ENCODE measurements at places on chromosomes 2 and 18.
A peak's percentile ranks its signal among the peaks of the same experiment; 100 is the strongest.

DNA sequence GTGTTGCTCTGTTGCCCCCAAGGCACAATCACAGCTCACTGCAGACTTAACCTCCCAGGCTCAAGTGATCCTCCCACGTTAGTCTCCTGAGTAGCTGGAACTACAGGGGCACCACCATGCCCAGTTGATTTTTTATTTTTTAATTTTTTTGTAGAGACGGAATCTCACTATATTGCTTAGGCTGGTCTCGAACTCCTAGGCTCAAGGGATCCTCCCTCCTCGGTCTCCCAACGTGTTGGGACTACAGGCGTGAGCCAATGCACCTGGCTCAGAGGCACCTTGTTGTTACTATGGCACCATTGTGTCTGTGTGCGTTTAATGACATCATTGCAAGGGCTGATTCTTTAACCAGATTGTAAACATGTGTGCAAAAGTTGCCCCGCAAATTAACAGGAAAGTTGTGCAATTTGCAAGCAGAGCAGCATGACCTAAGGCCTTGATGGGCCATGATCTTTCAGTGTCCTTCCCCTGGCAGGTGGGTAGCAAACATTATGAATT is 22.6 kb downstream of the TCF23 start:
- DNase-seq: no peak

DNA sequence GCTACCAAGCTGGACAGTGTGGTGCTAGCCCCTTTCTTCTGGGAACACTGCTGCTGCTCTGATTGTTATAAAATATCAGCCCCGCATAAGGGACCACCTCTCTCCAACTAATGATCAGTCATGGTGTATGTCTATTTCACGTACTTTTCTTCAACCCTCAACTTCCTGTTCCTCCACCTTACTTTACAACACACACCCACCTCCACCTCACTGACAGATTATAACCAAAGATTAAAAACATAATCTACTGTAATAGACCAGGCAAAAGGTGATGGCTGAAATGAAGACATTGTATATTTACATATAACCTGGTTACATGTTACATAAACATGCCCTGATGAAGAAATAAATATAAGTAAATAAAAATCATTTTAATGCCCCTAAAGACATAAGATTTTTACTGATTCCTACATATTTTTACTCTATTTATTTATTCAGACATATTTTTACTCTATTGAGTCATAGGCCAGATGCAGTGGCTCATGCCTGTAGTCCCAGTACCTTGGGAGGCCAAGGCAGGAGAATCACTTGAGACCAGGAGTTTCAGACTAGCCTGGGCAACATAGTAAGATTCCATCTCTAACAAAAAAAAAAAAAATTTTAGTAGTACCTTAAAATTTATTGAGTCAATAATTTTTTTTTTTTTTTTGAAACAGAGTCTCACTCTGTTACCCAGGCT is 12.8 kb downstream of the STK39 start:
- DNase-seq: no peak

DNA sequence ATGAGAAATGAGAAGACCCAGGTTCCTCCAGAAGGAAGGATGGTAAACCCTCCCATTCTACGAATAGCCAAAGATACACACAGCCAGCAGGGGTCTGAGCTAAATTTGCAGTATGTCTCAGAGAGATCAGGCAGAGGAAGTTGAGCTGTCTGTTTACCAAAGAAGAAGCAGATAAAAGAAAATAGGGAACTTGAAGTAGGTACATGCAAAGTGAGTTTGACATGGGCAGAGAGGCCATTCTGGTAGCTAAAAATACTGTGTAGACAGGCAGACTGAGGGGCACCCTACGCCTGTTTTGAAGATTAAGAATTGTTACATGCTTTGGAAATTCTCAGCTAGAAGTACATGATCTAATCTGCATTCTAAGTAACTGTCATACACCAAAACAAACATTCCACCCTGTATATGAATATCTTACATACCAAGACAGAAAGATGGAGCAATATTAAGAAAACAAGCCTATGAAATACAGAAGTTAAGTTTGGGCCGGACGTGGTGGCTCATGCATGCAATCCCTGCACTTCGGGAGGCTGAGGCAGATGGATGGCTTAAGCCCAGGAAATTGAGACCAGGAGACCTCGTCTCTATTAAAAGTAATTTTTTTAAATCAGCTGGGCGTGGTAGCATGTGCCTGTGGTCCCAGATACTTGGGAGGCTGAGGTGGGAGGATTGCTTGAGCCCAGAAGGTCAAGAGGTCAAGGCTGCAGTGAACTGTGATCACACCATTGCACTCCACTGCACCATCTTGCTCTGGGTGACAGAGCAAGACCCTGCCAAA is 157.9 kb downstream of the ANKRD44 start:
- DNase-seq: no peak

DNA sequence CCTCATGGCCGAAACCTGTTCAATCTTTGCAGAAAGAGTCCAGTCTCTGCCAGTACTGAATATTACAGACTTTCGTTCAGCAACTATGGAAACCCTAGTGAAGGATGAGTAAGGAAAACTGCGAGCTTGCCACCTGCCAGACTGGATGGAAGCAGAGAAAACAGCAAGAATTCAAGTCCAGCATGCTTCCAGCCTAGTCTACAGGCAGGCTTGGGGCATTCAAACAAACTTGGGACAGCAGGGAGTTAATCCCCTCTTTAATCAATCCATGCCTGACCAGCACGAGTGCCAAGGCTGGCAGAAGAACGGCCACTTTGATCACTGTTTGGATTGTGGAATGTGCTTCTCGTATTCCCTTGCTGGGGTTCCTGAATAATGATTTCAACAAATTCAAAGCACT is 145.2 kb downstream of the EPHA4 start:
- DNase-seq: no peak

- DNase-seq: no peak
These were observed 9.4 kb downstream of the FBLN7 start for GRCh38 chr2:112147382-112148168.

- DNase-seq: no peak
These were observed 15.3 kb upstream of the GPR39 start for GRCh38 chr2:132401326-132401725.

DNA sequence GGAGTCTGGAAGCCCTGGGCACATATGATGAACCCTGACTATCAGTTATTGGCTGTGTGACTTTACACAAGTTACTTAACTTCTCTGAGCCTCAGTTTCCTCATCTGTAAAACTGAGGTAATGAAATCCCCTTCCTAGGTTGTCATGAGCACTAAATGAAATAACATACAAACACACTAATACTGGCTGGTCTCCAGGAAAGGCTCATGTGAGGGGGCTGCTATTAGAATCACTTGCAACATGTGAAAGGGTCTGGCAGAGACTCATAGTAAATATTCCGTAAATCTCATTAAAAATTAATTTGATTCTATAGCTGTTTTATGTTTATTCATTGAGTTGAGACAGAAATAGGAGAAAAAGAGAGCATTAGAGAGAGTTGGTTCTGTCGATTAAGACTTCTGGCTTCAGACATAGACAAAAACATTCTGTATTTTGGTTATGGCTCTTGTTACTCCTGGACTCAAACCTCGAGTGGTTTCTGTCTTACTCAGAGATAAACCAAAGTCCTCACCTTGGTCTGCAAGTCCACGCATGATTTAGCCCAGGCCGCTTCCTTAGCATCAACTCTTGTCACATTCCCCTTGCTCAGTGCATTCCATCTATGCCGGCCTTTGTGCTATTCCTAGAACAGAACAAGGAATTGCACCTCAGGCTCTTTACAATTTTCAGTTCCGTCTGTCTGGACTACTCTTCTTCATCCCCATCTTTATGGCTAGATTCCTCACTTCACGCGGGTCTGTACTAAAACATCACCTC is 139.1 kb downstream of the NXPH2 start:
- DNase-seq: no peak

DNA sequence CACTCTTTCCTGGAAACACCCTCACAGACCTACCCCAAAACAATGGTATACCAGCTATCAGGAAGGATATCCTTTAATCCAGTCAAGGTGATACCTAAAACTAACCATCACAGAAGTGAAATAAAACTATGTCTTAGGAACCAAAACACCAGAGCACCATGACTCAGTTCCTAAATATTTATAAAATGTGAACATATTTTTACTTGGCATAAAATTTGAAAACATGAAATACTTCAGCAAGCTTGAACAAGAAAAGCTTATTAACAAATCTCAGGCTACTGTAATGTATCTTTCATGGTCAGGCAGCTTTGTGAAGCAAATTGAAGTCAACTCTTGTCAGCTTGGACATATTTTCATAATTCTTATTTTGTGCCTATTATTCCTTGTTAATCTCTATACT is 440.8 kb upstream of the CDH20 start:
- no peak for DNase-seq

DNA sequence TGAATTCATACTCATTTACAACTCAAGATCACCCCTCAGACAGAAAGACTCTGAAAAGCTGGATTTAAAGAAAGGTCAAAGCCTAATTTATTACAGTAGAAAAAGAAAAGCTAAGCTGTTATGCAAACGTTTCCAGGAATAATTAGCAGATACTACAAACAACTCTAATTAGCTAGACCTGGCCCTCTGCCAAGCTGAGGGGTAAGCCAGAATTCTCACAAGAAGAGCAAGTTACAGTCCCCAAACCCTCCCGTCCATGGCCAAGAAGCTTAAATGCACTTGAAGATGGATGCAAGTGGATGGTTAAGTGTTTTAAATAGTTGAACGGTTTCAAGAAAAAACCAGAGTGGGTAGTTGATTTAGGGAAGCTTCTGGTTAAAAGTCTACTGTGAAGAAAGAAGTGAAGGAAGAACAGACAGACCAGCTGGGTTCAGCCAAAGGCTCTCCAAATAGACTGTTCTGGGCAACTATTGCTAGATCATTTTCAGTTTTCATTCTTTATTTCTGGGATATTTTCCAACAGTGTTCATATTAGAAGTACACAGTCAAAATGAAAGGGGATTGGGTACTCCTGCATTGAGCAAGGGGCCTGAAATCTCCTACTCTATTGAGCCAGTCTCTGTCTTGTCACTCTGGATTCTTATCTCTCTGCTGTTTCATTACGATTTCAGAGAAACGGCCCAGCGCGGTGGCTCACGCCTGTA is 4.8 kb downstream of the LMAN2L start:
- DNase-seq: no peak

- DNase-seq: no peak
These were observed 52.7 kb downstream of the MALT1 start for GRCh38 chr18:58723810-58724602.

GRCh38 chr2:22557406-22557805 is 827.6 kb upstream of the KLHL29 start:
- DNase-seq: no peak

GRCh38 chr18:32961538-32961937 is 188.7 kb upstream of the KLHL14 start:
- no peak for DNase-seq

DNA sequence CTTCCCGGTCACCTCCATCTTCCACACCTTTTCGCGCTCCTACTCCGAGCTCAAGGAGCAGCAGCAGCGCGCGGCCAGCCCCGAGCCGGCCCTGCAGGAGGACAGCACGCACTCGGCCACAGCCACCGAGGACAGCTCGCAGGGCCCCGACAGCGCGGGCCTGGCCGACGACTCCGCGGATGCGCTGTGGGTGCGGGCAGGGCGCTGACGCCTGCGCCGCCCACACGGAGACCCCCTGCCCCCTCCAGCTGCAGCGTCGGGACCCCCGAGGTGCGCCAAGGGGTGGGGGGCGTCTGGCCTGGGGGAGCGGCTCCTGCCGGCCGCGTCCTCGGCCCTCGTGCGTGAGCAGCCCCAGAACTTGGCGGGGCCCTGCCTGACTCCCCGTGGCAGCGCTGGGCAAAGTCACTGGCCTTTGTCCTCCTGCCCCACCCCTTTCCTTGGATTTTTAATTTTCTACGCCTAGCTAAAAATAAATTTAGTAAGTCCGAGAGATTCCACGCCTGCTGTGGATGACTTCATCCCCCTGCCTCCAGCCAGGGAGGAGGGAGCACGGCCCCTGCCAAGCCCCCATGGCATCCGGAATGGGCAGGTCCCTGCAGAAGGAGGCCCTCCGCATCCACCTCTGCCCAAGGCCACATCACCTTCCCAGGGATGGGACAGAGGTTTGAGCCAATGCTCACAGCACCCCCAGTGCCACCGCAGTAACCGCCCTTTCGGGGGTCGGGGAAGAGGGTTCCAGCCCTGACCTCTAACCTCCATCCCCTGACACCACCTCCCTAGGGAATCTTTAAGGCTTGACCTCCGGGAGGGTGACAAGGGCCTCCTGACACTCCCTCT is 51.6 kb downstream of the SLC66A2 start:
- no peak for DNase-seq

DNA sequence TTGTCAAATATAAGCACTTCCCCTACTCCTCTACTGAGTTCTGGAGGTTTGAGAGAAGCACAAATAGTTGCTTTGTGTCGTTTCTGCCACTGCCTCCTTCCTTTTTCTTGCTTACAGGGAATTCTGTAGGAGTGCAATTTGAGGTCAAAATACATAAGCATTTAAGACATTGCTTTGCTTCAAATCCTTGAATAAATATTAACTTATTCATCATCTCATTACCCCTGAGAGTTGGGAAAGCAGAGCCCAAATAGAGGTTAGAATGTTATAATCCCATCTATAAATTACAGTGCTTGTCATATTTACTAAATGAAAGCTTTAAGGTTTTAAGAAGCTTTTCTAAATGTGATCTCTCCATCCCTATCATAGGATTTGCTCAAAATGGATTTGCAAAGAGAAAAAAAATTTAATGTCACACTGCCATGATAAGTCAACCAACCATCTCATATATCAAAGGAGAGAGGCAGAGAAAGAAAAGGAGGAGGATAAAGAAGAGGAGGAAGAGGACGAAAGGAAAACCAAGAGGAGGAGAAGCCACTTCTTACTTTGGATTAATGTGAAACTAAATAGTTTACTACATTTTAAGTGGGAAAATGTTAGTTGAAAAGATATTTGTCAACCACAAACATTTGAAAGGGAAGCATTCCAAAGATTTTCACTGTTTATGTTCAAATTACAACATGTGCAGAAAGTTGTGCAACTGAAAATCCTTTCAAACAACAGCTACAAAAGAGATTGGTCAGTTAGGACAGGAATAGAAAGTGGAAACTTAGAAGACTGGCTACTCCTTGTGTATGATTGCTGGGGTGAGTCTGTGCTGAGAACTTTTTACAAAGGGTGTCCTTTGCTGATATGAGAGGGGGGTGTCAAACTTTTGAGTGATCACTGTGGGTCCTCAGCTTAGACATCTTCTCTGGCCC is 277.3 kb upstream of the FN1 start:
- DNase-seq: no peak

- DNase-seq: no peak
These were observed 653.0 kb upstream of the CHAC2 start for GRCh38 chr2:53114582-53114981.

DNA sequence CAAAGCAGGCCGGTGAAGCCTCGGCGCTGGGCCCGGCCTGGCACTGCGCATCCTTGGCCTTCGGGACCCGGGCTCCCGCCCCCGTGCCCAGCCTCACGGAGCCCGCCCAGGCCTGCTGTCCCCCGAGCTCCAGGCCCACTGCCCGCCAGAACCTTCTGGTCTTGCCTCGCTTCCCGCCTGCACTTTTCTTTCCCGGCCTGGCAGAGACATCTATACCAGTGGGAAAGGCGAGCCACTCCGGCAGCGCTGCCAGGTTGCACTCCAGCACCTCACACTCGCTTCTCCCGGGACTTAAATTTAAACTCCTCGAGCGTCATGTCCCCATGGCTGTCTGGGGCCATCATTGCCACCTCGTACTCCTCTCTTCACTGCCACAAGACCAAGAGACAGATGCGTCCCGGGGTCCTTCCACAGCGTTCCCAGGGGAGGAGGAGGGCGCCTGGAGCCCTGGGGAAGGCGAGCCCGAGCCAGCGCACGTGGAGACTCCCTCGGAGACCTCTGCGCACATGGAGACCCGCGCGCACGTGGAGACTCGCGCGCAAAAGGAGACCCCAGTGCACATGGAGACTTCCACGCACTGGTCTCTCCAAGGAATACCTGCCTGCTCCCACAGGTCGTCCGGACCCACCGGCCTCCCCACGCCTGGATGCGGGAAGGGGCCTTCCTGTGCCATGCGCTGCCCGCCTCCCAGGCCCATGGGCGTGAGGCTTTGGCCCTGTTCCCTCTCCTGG is 253.1 kb upstream of the SALL3 start:
- DNase-seq: peak; percentile 18

All from activated CD8-positive, alpha-beta memory T cell treated with anti-CD3 and anti-CD28 coated beads, Interleukin-2, amount 50 U/mL, for 48 hours (primary cell).